T-helper 1 cell (primary cell): ENCODE measurements at places on chromosomes 16 and 17.

GRCh38 chr16:86516623-86517003 lies 6.3 kb downstream of the FOXF1 start:
- DNase-seq, result no peak

- no peak for DNase-seq
Observed at GRCh38 chr16:63745456-63745855, 1376.4 kb downstream of the CDH11 start.

- no peak for DNase-seq
Observed at GRCh38 chr17:71003736-71004135, 834.4 kb downstream of the KCNJ2 start.

- DNase-seq, result no peak
Observed at GRCh38 chr17:29378500-29378899, 11.7 kb upstream of the TAOK1 start.

GRCh38 chr17:80877729-80878303 lies 113.8 kb upstream of the CHMP6 start:
- no peak for DNase-seq
